Muscle of leg (tissue), 16 donors: ENCODE measurements at places on chromosomes 2 and 18. TPM values are rescaled to one million over a fixed set of nuclear protein-coding genes. Genes with fewer than 3 reads are reported as not detected.

Gene DSC1
- total RNA-seq = under 0.01 TPM

- H3K27me3 ChIP-seq = no peaks in the 10 kb centered on the region
- no peak overlapping the region for H3K4me3 ChIP-seq
- H3K4me1 ChIP-seq = peaks cover 28% of the 10 kb centered on the region
- peak overlapping the region; percentile 54 for H3K27ac ChIP-seq
- DNase-seq = peak; percentile 86
- no peaks in the 10 kb centered on the region for H3K36me3 ChIP-seq
Observed at GRCh38 chr2:106561356-106561755, 74.2 kb downstream of the CD8B2 start.

Gene ADGRF3
- total RNA-seq = 0.31 TPM

- peaks cover 22% of the 10 kb centered on the region for H3K4me1 ChIP-seq
- no peaks in the 10 kb centered on the region for H3K36me3 ChIP-seq
- DNase-seq = peak; percentile 30
- no peak overlapping the region for H3K27ac ChIP-seq
Observed at GRCh38 chr18:32771871-32772580, 797 bp downstream of the KLHL14 start.

Gene OTOS
- not detected for total RNA-seq

Gene NIFK
- total RNA-seq = 66.4 TPM
